ENCODE measurements at places on chromosomes 11 and 22. TPM values are rescaled to one million over a fixed set of nuclear protein-coding genes. Genes with fewer than 3 reads are reported as not detected.

OR5M8 gene
- total RNA-seq, result not detected

UPK3A gene
- total RNA-seq, result not detected

OR4A5 gene
- total RNA-seq, result not detected

DMC1 gene
- 5.4 TPM for total RNA-seq

CDKN1C gene
- 0.74 TPM for total RNA-seq

KCNJ5 gene
- 0.02 TPM for total RNA-seq

FOLH1 gene
- total RNA-seq, result not detected

LRRC10B gene
- 0.25 TPM for total RNA-seq

OR4C11 gene
- total RNA-seq, result not detected

FOLR2 gene
- total RNA-seq, result not detected

SHISAL1 gene
- 6.7 TPM for total RNA-seq

DNAJC4 gene
- 18.5 TPM for total RNA-seq

SCUBE1 gene
- total RNA-seq, result 0.14 TPM

GATD1 gene
- total RNA-seq, result 50.3 TPM

ALDH3B1 gene
- total RNA-seq, result 133 TPM

USP2 gene
- 0.53 TPM for total RNA-seq

SNX15 gene
- 22.1 TPM for total RNA-seq

SLC22A12 gene
- total RNA-seq, result not detected

MS4A15 gene
- not detected for total RNA-seq

CABP4 gene
- total RNA-seq, result not detected

CHRNA10 gene
- total RNA-seq, result 0.78 TPM

GPR83 gene
- 0.08 TPM for total RNA-seq

BARX2 gene
- total RNA-seq, result not detected

GAS2 gene
- 0.68 TPM for total RNA-seq

ARHGAP8 gene
- 1.3 TPM for total RNA-seq

LMO2 gene
- total RNA-seq, result 0.22 TPM

SMIM35 gene
- total RNA-seq, result not detected

OR2AG2 gene
- total RNA-seq, result not detected

PTPN5 gene
- not detected for total RNA-seq

MMP13 gene
- total RNA-seq, result not detected

ELFN2 gene
- 10.1 TPM for total RNA-seq

RFPL1 gene
- not detected for total RNA-seq

ALKBH8 gene
- 7.1 TPM for total RNA-seq

All from A549 treated with CORT108297 at 1 μM for 4 hours (cell line).